ENCODE measurements at places on chromosomes 4 and X.

DNA sequence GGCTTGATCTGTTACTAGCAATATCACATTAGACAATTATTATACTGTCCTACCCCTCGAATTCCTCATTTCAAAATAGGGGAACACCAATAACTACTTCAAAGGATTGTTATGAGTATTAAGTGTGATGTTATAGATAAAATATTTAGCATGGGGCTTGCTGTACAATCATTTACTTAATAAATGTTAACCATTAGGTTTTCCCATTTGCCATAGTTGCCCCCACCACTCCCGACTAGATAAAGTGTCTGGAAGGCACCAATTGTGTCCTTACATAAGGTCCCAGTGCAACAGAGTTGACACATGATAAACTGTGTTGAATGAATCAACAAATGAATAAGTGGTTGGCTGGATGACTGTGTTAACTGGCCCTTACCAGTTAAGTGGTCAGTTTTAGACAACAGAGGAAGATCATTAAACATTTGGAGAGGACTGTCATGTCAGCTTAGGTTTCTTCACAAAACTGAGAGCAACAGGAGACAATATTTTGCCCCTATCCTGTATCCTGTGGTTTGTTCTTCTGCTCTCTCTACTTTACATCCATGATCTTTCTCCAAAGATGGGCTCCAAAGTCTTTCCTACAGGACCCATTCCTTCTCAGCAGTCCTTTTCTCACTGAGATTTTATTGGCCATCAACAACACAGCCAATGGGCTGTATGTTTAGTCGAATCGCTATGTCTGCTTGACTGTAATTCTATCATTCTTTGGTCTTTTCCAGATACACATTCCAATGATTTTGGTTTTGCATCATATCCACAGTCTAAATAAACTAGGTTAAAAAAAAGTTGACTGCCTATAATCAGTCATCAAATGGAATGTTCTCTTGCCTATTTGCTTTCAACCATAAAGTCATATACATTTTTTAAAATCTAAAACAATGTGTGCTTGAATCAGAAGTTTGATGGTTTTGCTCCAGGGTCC, 74.4 kb downstream of the RNF150 start:
- no peak for DNase-seq

DNA sequence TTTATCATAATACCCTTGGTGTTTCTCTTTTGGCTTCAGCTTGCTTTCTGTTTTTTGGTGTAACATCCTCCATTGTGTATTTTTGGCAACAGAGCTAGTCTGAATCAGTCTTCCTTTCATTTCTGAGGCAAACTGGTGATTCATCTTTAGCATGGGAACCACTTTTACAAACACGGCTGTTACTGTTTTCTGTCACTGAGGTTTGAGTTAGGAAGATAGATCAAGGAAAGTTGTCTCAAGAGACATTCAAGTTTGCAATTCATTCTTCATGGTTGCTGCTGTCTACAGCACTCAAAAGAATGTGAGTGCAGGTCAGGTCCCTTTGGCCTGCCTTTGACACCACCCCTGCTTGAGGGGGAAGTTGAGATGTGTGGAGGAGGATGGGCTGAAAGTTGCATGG, 36.3 kb downstream of the IL21 start:
- DNase-seq: peak; percentile 38

DNA sequence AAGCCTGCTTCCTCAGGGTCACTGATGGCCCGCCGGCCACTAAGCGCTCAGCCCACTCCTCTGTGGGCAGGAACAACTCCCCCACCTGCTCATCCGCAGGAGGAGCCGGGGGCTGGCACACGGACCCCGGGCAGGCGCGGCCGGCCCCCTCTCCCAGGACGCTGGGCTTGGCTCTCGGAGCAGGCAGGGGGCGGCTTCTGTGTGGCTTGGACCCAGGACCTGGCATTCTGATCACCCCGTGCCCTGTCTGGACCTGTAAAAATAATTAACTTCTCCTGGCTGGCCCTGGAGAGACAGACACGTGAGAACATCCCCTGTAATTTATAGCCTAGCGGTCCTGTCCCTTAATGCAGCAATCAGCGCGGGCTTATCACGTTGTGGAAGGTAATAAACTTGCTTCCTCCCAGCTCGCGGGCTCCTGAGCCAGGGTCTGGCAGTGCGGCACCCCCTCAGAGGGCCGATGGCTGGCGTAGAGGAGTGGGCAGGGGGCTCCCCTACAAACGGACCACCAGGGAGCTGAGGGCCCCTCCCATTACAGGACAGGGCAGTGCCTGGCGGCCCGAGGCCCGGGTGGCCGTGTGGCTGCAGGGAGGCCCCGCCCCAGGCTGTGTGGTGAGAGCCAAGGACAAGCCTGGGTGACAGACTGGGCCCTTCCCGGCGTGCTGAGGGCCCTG, 84.5 kb upstream of the NKX1-1 start:
- no peak for DNase-seq

- DNase-seq: no peak
Observed at GRCh38 chrX:40521868-40522450, 58.8 kb upstream of the ATP6AP2 start.

DNA sequence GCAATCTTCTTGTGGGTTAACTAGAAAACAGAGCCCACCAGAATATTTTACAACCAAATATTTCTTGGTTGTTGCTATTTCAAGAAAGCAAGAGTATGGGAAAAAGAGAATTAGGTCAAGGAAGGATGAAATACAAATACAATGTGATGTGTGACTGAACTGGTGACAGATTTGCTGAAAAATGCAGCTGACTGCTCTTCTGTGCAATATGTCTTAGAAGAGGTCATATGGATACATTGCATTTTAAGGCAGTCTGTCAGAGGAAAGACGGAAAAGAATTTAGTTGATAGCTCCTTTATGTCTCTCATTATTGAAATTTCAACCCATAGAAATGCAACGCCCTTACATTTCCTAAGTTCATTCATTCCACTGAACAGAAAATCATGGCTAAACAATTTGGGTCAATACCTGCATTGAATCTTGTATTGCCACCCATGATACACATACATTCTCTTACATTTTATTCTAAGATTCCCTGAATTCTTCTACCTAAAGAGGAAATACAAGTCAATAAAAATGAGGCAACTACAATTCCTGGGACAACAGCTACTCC, 423.1 kb downstream of the ADAM29 start:
- DNase-seq: no peak

DNA sequence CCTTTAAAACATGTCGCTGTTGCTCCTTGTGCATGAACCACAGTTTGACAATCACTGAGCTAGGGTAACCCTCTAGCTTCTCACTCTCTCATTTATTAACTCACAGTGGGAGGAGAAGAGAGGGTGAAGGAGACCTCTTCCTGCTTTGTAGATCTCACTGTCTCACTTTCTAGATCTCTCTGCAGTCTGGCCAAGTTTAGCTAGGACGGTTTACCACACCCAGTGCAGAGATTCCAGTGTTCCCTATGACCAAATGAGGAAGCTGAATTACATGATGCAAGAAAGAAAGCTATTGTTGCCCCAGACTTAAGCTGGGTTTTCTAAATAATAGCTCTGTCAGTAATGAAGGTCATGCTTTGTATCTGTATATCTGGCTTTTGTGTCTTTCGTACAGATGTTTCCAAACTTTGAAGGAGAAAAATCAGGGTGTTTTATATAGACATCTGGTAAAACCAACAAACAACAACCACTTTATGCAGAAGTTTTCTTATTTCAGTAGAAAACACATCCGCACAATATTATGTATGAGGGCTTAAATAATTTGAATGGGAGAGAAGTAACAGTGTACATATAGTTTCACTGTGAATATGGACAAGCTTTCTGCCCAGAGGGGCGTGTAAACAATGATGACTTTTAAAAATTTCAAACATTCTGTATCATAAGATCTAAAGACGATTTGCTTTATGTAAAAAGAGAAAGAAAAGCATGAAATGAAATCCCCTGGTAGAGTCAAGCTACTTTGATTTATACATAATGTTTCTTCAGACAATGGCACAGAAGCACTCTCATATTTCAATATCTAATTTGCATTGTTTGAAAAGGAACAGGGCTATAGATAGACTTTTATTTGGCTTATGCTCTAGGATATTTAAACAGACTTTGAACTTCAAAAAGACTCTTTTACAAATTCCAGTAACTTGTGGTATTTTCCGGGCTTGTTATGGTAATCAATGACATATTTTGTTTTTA, 582.3 kb downstream of the FSTL5 start:
- DNase-seq: no peak

DNA sequence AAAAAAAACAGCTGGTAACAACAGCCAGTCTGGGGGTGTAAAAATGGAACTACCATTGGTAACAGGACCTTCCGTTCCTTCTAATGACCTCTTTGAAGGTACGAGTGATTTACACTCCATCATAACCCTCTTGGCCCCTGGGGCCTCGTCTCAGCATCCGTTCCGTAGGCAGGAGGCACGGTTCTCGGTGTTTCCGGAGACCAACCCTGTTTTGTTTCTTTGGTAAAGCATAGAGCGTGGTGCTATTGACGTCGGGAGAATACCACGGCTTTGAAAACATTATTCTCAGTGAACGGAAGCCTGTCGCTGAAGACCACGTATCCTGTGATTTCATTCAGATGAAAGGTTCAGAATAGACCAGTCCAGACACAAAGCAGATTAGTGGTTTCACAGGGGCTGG, 198.9 kb downstream of the ASMT start:
- DNase-seq: no peak

- no peak for DNase-seq
Observed at GRCh38 chr4:118941799-118942198, 53.1 kb downstream of the SYNPO2 start.

- no peak for DNase-seq
Observed at GRCh38 chr4:99945718-99946355, 581 bp downstream of the DNAJB14 start.

- DNase-seq: no peak
Observed at GRCh38 chrX:140064993-140065392, 99.7 kb upstream of the CXorf66 start.

DNA sequence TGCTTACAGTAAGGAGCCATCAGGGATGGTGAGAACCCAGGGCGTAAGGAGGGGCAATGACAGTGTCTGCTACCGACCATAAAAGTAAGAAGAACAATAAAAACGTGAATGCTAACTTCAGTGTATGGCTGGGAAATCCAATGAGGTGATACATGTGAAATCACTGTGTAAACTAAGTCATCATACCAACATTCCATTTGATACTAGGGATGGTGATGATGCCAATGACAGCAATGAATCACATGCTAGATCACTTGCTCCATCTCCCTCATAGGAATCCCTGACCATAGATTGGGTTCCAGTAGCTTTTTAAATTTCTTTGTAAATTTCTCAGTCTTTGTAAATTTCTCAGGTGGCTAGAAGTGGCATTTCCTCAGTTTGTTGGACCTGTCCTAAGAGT, 146.3 kb downstream of the SMIM20 start:
- no peak for DNase-seq

DNA sequence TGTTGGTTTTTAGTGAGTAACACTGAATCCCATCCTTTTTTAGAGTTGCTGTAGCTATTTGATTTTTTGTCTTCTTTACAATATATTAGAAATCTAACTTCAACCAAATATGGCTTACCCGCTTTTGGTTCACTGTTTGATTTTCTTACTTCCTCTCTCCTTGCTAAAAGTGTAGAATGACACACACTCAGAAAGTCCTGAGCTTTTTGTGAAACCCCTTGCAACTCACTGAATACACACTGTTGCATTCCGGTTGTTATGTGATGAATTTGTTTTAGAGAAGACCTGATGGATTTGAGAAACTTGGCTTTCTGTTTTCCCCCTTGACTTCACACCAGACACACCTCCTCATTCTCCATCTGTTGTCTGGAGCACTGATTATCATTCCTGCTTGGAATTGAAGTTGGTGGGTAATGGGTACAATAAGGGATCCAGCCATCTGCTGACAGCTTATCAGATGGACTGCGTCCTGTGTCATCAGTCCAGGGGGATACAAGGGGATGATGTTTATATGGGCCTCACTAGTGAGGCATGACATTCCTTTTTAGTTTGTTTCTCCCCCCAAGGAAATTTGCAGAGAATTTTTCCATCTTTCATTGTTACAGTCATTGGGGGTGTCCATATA, 5.2 kb downstream of the TMEM164 start:
- no peak for DNase-seq

DNA sequence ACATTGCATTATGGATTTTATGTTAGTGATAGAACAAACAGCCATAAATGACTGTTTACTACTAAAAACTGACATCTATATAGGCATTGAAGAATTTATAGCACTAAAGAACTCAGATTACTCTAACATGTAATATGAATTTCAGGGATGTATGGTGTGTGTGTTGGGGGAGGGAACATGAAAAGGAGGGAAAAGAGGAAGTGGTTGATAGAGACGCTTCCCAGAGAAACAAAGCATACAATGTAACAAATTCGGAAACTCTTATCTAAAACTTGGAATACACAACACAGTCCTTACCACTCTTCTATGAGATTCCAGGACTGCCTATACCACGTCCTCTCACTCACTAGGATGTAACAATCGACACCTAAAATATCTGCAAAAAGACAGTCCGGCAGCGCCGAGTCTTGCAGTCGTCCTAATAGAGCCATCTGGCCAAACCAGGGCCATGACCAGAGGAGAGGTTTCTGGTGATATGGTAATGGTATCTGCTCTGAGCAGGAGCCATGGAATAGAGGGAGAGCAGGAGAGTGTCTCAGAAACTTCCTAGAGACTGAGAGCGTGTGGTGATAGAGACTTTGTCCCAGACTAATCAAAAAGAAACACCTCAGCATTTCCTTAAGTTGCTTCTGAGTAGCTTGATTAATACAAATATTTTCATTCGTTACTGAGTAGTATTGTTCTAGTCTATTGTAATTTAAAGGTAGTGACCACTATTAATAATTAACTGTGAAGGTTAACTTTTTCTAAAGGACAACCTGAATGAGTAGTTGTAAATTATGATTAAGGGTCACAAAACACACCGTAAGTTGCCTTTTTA, 251.9 kb upstream of the ETNPPL start:
- no peak for DNase-seq

GRCh38 chrX:48924270-48924669, 5.4 kb upstream of the PIM2 start:
- no peak for DNase-seq

DNA sequence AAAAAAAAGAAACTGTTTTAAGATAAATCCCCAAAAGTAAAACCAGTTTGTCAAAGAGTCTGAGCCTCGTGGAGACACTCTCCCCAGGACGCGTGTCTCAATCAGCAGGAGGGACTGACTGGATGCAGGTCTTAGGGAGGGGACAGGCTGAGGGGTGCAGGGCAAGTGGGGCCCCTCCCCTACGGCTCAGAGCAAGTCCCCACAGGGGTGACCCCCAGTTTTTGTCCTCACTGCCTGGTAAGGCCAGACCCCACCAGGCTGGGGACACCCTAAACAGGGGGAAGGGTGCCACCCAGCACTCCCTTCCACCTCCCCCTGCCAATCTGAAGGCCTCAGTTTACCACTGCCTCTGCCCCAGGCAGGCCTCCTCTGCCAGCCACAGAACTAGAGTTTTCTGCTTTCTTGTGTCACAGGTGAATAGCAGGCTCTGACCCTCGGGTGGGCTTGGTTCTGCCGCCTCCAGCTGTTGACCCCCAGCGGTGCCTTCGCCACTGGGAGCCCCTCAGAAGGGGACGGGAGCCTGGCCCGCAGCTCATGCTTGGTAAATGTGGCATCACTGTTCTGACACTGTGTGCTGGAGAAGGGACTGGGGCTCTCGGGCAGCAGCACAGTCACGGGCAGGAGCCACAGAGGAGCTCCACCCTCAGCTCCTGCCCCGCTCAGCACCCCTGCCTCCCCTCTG, 69.8 kb upstream of the MXD4 start:
- DNase-seq: no peak

All from CD4-positive, alpha-beta T cell treated with Interleukin-15 for 4 hours (primary cell).